Activated CD4-positive, CD25-positive, alpha-beta regulatory T cell treated with anti-CD3 and anti-CD28 coated beads, Interleukin-2, amount 50 U/mL, for 72 hours (primary cell): ENCODE measurements at places on chromosomes 16 and 17.

DNA sequence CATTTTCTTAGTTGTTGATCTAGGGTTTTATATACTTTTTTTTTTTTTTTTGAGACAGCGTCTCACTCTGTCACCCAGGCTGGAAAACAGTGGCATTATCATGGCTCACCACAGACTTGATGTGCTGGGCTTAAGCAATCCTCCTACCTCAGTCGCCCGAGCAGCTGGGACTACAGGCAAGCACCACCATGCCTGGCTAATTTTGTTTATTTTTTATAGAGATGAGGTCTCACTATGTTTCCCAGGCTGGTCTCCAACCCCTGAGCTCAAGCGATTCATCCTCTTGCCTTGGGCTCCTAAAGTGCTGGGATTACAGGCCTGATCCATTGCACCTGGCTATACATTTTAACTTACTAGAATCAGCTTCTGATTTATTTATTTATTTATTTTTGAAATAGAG is 34.2 kb upstream of the ATP2A3 start:
- DNase-seq: peak; percentile 1

- DNase-seq: no peak
Observed at GRCh38 chr17:15341385-15341849, at the start of gene TEKT3. Gene TEKT3, minus strand, starts transcription at chr17:15341597. Its CDS starts 10,012 bp downstream, at chr17:15331585.

- no peak for DNase-seq
Observed at GRCh38 chr16:22623351-22623781, 112.7 kb downstream of the NPIPB5 start.

GRCh38 chr16:50684823-50685461 is 3.8 kb upstream of the SNX20 start:
- no peak for DNase-seq

- no peak for DNase-seq
Observed at GRCh38 chr16:7148606-7149005, 184.0 kb upstream of the RBFOX1 start.

DNA sequence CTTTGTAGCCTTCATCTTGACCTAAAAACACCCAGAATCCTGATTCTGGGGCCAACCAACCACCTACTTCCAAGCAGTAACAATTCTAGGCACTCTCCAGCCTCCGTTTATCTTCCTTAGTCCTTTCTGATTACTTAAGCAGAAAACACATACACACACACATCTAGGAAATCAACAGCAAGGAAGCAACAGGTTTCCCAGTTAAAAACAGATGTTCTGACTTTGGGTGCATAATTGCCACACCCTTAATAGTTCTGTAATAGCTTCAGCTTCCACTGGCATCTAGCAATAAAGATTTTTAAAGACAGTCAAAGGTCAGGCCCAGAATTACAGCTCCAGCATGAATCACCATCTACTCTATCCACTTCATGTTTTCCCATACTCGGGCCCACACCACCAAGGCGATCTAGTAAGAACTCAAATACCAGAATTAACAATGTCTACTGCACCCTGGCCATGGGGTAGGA is 2.6 kb downstream of the ARHGAP17 start:
- no peak for DNase-seq

- peak; percentile 47 for DNase-seq
Observed at GRCh38 chr16:77191259-77191969, 424 bp downstream of the MON1B start.

DNA sequence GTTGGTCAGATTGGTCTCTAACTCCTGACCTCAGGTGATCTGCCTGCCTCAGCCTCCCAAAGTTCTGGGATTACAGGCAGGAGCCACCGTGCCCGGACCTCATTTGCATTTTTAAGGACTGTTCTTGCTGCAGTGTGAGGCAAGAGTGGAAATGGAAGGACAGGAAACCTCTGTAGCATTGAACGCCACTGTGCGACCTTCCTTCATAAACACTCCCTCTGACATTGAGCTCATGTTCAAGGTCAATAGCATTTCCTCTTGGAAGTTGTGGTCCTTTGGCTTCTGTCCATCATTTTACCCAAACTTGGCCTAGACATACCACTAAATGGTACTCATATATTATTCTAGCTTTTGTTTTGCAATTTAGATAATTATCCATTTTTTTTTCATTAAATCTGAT is 32.8 kb upstream of the ABCA8 start:
- no peak for DNase-seq
